Ovary (tissue), 10 donors: ENCODE measurements at places on chromosomes 1 and 21. TPM values are rescaled to one million over a fixed set of nuclear protein-coding genes. Genes with fewer than 3 reads are reported as not detected.

GRCh38 chr1:22225858-22226589 is 83.1 kb upstream of the WNT4 start:
- no peak for DNase-seq
- H3K36me3 ChIP-seq, result no peaks in the 10 kb centered on the region
- no peak overlapping the region for H3K27ac ChIP-seq
- H3K4me1 ChIP-seq, result no peaks in the 10 kb centered on the region
- no peaks in the 10 kb centered on the region for H3K27me3 ChIP-seq

- no peaks in the 10 kb centered on the region for H3K36me3 ChIP-seq
- peaks cover 7% of the 10 kb centered on the region for H3K4me1 ChIP-seq
- H3K27ac ChIP-seq, result no peak overlapping the region
- DNase-seq, result no peak
Measured at GRCh38 chr1:14983277-14983676, 170.3 kb upstream of the TMEM51 start.

Gene GLUL
- 1,318 TPM for total RNA-seq

Gene PADI2
- 0.55 TPM for total RNA-seq

GRCh38 chr1:162471290-162471853 is 26.2 kb upstream of the UHMK1 start:
- no peaks in the 10 kb centered on the region for H3K4me1 ChIP-seq
- no peak for DNase-seq
- H3K4me3 ChIP-seq, result no peak overlapping the region
- no peaks in the 10 kb centered on the region for H3K36me3 ChIP-seq
- H3K27ac ChIP-seq, result no peak overlapping the region

GRCh38 chr21:27321791-27322190 is 354.9 kb upstream of the ADAMTS5 start:
- DNase-seq, result no peak
- H3K27ac ChIP-seq, result no peak overlapping the region
- H3K27me3 ChIP-seq, result no peaks in the 10 kb centered on the region
- no peaks in the 10 kb centered on the region for H3K36me3 ChIP-seq
- no peak overlapping the region for H3K4me3 ChIP-seq

Gene METTL13
- 17.0 TPM for total RNA-seq

DNA sequence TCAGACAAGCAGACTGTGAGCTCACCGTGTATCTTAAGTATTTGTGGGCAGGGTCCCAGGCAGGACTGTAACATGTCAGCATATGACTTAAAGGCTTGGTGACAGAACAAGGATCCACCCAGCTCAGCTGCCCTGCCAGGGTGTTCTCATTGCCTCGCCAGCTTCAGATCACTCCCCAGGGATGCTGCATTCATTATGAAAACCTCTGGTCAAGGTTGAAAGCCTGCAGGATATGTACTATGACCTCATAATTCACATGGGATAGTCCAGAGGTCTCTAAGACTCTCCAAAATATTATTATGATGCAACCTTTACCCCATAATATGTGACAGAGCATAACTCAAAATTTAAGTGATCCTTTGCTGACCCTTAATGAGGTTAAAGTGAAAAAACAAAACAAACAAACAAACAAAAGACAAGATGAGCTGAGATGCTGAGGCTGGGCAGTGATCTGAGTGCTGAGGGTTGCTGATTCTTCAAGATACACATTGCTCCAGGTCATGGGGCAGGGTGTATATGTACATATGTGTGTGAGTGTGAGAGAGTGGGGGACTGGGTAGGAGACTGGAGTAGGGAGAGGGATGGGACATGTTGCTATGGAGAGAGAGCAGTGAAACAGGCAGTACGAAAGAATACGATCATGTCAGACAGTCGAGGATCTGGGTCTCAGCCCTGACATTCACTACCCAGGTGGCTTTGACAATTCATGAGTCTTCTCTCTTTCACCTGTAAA is 98.8 kb upstream of the DUSP10 start:
- H3K27ac ChIP-seq, result no peak overlapping the region
- DNase-seq, result no peak
- H3K4me3 ChIP-seq, result no peak overlapping the region
